ENCODE measurements at places on chromosomes 4 and X.

GRCh38 chr4:156173937-156174336 is 220.3 kb upstream of the CTSO start:
- DNase-seq: no peak

DNA sequence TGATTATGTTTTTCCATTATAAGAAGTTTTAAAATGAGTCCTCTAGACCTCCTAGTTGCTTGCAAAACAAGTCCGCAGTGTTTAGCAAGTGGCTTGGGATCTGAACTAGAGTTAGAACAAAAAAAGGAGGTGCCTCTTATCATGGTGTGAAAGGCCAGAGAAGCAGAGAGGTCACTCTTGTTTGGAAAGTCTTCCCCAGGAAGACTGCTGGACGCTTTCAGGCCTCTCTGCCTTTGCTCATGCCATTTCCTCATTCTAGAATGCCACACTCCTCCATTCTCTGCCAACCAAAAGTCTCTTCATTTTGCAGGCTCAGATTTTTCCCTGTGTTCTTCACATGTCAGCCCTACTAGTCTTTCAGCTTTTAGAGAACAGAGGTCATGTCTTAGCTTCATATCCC is 14.9 kb downstream of the PARM1 start:
- no peak for DNase-seq

DNA sequence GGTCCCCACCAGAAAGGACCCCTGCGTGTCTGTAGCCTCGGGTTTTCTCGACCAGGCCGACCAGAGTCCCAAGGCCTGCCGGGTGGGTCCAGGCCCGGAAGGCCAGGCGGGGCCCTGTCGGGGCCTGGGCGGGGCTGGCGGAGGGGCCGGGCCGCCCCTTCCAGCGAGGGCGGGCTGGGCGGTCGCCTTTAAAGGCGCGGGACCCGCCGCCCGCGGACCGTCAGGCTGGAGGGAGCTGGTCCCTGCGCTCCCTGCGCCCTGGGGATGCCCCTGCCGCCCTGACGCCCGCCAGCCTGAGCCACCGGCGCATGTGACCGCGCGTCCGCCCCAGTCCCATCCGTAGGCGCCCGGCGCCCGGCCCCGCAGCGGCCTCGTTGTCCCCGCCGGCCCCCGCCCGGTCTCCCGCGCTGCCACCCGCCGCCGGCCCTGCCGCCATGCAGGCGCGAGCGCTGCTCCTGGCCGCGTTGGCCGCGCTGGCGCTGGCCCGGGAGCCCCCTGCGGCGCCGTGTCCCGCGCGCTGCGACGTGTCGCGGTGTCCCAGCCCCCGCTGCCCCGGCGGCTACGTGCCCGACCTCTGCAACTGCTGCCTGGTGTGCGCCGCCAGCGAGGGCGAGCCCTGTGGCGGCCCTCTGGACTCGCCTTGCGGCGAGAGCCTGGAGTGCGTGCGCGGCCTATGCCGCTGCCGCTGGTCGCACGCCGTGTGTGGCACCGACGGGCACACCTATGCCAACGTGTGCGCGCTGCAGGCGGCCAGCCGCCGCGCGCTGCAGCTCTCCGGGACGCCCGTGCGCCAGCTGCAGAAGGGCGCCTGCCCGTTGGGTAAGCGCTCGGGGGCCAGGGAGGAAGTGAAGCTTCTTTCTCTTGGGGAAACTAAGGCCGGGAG is at the start of gene HTRA3:
HTRA3 (plus strand) TSS at position 220 of the 883 bp plus-strand sequence; CDS start at position 435, 215 bp downstream.
- DNase-seq: no peak

GRCh38 chr4:76634220-76634619 is 199.2 kb downstream of the SHROOM3 start:
- no peak for DNase-seq

- no peak for DNase-seq
Measured at GRCh38 chrX:126701380-126701779, 118.1 kb upstream of the PRR32 start.

Data from non-pigmented ciliary epithelial cell (primary cell).